ENCODE measurements at places on chromosomes 11 and 22.

DNA sequence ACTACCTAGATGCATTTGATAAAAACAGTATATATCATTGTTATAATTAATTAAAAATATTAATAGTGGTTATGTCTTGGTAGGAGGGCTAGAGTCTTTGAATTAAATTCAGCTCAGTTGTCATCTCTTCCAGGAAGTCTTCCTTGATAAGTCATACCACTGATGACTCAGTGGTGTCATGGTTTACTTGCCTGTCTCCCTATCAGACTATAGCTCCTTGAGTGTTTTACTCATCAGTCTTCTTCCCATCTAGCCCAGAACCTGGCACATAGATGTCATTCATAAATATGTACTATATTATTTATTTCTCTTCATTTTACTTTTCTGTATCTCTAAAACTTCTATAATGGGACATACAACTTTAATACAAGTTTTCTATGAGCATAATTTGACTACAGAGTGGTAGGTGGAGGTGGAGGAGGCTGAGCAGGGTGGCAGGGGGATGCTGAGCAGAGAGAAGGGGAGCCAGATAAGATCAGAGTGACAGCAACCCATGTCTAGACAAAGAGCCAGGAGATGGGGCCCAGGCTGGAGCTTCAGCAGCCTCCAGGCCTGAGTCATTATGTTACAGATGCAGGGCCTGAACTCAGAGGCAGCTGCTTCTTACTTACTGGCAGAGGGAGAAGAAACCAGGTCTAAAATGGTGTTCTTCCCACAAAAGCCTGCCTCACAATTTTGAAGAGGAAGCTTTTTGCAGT, 82.3 kb upstream of the PHOX2A start:
- H3K4me3 ChIP-seq = no peak overlapping the region
- no peak for DNase-seq
- H3K4me1 ChIP-seq = peaks cover 3% of the 10 kb centered on the region
- no peak overlapping the region for H3K27ac ChIP-seq

- no peak overlapping the region for H3K27ac ChIP-seq
- no peak overlapping the region for H3K4me3 ChIP-seq
- DNase-seq = no peak
- no peaks in the 10 kb centered on the region for H3K36me3 ChIP-seq
- no peaks in the 10 kb centered on the region for H3K27me3 ChIP-seq
Observed at GRCh38 chr11:12991426-12991825, 17.7 kb upstream of the RASSF10 start.

DNA sequence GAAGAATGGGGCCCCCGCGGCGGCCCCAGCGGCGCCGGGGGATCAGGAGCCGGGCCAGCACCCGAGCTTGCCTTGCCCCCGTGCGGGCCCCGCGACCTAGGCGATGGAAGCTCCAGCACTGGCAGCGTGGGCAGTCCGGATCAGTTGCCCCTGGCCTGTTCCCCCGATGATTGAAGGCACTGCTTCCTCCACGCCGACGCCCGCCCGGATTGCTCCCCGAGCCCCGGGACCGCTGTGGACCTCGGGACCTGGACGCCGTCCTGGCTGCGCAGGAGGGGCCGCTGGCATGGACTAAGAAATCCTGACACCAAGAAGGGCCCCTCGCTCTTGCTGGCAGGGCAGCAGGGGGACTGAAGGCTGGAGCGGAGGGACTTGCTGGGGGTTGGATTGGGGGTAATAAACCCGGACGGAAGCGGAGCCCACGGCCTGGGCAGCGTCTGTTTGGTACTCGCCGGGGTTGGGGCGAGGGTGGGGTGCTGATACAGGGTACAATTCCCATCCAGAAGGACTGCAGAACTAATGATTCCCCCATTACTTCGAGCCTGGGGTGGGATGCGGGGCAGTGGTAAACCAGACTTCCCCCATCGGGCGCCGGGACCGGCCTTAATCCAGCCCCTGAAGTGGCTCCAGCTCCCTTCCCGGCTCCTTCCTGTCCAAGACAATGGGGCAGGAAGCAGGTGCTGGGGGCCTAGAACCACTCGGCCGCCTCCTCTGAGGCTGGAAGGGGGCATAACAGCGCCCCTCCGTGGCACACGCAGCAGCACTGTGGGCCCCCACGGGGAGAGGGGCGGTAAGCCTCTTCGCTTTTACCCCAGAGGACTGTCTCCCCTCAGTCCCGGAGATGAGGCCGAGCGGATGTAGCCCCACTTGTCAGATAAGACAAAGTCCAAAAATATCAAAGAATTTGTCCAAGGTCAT, 1.0 kb downstream of the CCDC85B start:
- peaks cover 24% of the 10 kb centered on the region for H3K4me1 ChIP-seq
- peaks cover 4% of the 10 kb centered on the region for H3K36me3 ChIP-seq

- no peak for DNase-seq
- H3K36me3 ChIP-seq = peaks cover 83% of the 10 kb centered on the region
- H3K27me3 ChIP-seq = no peaks in the 10 kb centered on the region
- no peaks in the 10 kb centered on the region for H3K4me1 ChIP-seq
Observed at GRCh38 chr11:126197277-126197939, 14.0 kb downstream of the RPUSD4 start.

- H3K36me3 ChIP-seq = no peaks in the 10 kb centered on the region
- H3K27me3 ChIP-seq = no peaks in the 10 kb centered on the region
- H3K27ac ChIP-seq = no peak overlapping the region
- H3K4me1 ChIP-seq = no peaks in the 10 kb centered on the region
Observed at GRCh38 chr11:24386546-24387397, 110.1 kb upstream of the LUZP2 start.

GRCh38 chr11:85787809-85788760, 22.9 kb downstream of the SYTL2 start:
- no peaks in the 10 kb centered on the region for H3K36me3 ChIP-seq
- no peaks in the 10 kb centered on the region for H3K27me3 ChIP-seq
- DNase-seq = no peak
- H3K27ac ChIP-seq = no peak overlapping the region

All from neuronal stem cell (in vitro differentiated cells).